ENCODE measurements at places on chromosomes 1 and 21. TPM values are rescaled to one million over a fixed set of nuclear protein-coding genes. Genes with fewer than 3 reads are reported as not detected.
A peak's percentile ranks its signal among the peaks of the same experiment; 100 is the strongest.

GRCh38 chr1:177913762-177914540 is 55.9 kb downstream of the SEC16B start:
- no peak overlapping the region for H3K4me3 ChIP-seq
- H3K27me3 ChIP-seq = no peaks in the 10 kb centered on the region

GRCh38 chr1:18261891-18262290 is 154.3 kb downstream of the IGSF21 start:
- DNase-seq = no peak
- H3K4me1 ChIP-seq = no peaks in the 10 kb centered on the region
- H3K27ac ChIP-seq = no peak overlapping the region
- no peaks in the 10 kb centered on the region for H3K27me3 ChIP-seq
- no peaks in the 10 kb centered on the region for H3K36me3 ChIP-seq
- H3K4me3 ChIP-seq = no peak overlapping the region

DNA sequence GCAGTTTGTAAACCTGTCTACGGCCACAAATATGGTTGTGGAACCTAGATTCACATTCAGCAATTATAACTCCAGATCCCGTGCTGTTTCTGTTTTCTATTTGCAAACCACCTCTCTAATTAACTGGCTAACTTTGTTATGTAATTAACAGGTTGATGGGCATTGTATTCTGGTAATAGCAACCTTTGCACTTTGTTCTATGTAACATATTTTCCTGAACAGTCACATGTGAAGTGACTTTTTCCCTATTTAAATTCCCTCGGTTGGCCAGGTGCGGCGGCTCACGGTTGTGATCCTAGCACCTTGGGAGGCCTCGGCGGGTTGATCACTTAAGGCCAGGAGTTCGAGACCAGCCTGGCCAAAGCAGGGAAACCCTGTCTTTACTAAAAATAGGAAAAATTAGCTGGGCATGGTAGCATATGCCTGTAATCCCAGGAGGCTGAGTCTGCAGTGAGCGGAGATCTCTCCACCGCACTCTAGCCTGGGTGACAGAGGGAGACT is 1.4 kb downstream of the ACADM start:
- H3K27me3 ChIP-seq = no peaks in the 10 kb centered on the region
- peak overlapping the region; percentile 24 for H3K4me3 ChIP-seq
- DNase-seq = no peak
- peaks cover 23% of the 10 kb centered on the region for H3K4me1 ChIP-seq

DNA sequence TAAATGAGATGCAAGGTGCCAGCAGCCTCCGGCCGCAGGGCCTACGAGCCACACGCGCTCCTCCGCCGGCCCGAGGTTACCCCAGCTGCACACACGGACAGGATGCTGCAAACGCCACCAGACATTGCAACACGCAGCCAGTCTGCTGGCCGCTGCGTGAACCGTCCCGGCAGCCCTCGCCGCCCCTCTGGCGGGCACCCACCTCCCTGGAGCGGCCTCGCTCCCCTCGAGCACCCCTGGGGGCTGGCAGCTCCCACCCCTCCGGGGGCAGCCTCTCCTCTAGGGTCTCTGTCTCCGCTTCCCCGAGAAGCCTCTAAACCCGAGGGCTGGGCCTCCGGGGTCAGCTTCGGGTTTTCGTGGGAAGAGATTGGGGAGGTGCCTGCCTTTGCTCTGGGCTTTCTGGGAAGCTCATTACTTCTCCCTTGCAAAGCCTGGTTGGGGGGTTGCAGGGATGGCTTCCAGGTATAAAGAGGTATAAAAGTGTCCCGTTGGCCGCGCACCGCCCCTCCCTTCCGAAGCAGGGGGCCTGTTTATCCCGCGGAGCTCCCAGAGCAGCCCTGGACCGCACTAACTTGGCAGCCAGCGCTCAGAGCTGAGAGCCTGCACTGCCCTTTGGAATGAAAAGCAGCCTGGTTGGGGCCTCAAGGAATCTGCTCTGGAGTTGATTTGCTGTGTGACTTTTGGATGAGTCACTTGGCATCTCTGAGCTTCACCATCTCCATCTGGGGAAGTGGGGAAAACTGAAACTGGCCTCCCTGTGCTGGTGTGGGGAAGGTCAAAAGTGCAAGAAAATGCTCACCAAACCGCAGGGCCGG is 21.8 kb downstream of the DHRS3 start:
- no peak overlapping the region for H3K4me3 ChIP-seq
- no peaks in the 10 kb centered on the region for H3K36me3 ChIP-seq
- DNase-seq = no peak
- peaks cover 45% of the 10 kb centered on the region for H3K4me1 ChIP-seq
- no peaks in the 10 kb centered on the region for H3K27me3 ChIP-seq

SPATA46 gene
- not detected for total RNA-seq

MIXL1 gene
- not detected for total RNA-seq

DNA sequence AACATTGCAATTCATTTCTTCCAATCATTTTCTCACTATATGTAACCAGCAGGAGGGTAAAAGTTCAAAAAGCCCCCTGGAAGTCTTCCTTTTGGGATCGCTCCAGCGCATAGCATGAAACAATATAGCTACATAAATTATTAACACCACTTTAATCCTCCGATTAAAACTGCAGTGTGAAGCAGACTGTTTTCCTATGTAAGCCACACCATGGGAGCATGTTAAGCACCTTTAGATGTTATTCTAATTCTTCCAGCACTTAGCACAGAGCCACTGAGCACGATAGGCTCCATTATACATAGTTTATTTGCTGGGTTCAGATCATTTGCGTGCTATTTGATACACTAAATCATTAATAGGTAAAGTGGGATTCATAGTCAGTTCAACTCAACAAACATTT is 18.4 kb upstream of the GADD45A start:
- H3K27me3 ChIP-seq = no peaks in the 10 kb centered on the region
- no peak for DNase-seq
- H3K27ac ChIP-seq = no peak overlapping the region

- no peaks in the 10 kb centered on the region for H3K4me1 ChIP-seq
- H3K4me3 ChIP-seq = no peak overlapping the region
- no peak overlapping the region for H3K27ac ChIP-seq
- H3K36me3 ChIP-seq = peaks cover 36% of the 10 kb centered on the region
- no peak for DNase-seq
Observed at GRCh38 chr1:21251773-21252471, 38.3 kb downstream of the ECE1 start.

GRCh38 chr21:35873441-35873840 is 186.9 kb downstream of the SETD4 start:
- H3K36me3 ChIP-seq = no peaks in the 10 kb centered on the region
- H3K4me1 ChIP-seq = no peaks in the 10 kb centered on the region
- no peak overlapping the region for H3K4me3 ChIP-seq
- H3K27ac ChIP-seq = no peak overlapping the region
- H3K27me3 ChIP-seq = no peaks in the 10 kb centered on the region

DNA sequence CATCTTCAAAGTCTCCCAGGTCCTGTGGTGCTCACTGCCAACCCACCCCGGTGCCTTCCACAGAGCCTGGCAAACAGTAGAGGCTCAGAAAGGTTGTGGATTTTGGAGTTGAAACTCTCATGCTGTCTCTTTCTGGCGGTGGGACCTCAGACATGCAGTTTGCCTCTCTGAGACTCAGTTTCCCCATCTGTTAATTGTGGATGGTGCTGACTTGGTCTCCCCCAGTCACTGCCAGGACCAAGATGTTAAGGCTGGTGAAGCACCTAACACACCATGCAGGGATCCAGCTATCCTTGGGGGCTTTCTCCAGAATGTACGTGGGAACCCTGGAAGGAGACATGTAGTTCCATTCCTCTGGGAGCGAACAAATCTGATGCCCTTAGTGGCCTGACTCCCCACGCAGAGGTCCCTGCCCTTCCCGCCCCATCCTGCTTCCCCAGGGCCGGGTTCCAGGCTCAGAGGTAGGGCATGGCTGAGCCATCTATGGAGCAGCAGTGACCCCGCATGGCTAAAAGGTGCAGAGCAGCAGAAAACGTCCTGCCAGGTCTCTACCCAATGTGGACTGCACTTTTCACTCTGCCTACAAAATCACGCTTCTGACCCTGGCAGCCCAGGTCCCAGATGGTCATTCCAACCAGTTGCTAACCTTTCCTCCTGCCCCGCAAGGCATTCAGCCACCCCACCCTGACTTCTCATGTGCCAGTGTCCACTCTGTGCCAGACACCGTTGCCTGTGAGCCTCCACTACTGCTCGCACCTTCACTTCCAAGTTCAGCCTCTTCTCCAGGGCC is 9.2 kb upstream of the TTC22 start:
- peak; percentile 69 for DNase-seq
- no peaks in the 10 kb centered on the region for H3K27me3 ChIP-seq
- H3K36me3 ChIP-seq = no peaks in the 10 kb centered on the region
- H3K4me3 ChIP-seq = no peak overlapping the region

- H3K27ac ChIP-seq = no peak overlapping the region
- no peaks in the 10 kb centered on the region for H3K27me3 ChIP-seq
- no peaks in the 10 kb centered on the region for H3K36me3 ChIP-seq
Observed at GRCh38 chr1:207402744-207403143, 51.4 kb upstream of the CR2 start.

All from CD8-positive, alpha-beta memory T cell (primary cell).